T-helper 1 cell (primary cell): ENCODE measurements at places on chromosomes 5 and 9.

GRCh38 chr5:74722271-74722670 lies 37.2 kb downstream of the HEXB start:
- no peak for DNase-seq

DNA sequence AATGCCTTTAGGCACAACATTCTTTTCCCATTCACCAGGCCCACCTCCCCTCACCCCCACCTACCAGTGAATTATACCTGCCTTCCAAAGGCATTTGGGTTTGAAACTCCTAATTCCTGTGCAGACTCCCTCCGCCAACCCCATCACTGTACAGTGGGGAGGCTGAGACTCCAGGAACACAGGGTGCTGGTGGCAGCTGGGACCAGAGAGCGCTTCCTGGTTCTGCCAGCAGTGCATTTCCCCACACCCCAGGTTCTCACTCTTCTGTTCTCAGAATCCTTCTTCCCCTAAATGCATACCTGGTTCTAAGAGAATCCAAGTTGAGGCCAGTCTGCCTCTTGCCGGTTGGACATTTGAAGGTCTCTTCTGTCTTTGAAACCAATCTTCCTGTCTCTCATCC lies 21.1 kb downstream of the SLC36A2 start:
- no peak for DNase-seq

- DNase-seq: no peak
Measured at GRCh38 chr5:172450861-172451695, 3.2 kb downstream of the SH3PXD2B start.

DNA sequence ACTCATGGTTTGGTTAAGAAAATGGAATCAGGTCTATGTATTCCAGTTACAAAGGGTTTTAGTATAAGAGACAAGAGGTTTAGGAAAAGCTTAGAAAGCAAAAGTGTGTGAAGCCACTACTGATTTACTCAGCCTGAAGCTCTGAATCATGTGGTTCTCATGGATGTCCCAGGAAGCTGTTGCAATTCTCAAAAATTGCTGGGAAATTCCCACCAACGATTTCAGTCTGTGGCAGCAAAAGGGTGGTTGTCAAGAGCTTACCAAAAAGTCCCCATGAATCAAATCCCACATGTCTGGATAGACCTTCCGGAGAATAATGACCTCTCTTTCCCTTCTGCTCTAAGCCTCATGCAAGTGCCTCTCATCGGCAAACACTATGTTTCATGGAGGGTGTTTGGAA lies 929.9 kb downstream of the TLE4 start:
- DNase-seq: no peak

- no peak for DNase-seq
Measured at GRCh38 chr5:156396063-156396829, 69.3 kb downstream of the SGCD start.
